GM13976 (cell line): ENCODE measurements at places on chromosomes 7 and 10.
A peak's percentile ranks its signal among the peaks of the same experiment; 100 is the strongest.

DNA sequence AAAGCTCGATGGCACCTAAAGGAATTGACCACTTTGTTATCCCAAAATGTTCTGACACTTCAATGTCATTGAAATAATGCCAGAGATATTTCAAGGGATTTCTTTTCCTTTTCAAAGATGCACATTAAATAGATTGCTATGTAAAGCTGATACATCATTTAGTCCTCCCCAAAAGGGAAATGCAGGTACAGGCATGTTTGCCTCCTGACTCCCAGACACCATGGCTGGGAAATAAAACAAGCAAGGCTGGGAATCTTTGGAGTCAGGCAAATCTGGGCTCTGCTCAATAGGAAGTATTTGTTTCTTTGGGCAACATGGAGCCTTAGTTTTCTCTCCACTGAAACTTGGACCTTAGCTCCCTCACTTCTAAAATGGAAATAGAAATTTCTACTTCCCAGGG, 230.8 kb upstream of the LRRTM3 start:
- no peak for DNase-seq

DNA sequence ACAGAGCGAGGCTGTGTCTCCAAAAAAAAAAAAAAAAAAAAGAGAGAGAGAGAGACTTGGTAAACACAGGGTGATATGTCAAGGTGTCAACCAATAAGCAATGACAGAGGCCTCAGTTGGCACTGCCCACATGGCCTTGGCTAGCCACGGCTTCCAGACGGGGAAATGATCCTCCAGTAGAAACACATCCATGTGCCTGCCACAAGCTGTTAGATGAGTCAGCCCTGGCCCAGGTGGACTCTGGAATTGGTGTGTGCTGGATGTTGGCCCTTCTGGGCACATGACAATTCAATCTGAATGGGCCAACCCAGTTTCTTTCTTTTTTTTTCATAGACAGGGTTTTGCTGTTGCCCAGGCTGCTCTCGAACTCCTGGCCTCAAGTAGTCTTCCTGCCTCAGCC, 13.7 kb downstream of the RFC2 start:
- DNase-seq, result no peak

DNA sequence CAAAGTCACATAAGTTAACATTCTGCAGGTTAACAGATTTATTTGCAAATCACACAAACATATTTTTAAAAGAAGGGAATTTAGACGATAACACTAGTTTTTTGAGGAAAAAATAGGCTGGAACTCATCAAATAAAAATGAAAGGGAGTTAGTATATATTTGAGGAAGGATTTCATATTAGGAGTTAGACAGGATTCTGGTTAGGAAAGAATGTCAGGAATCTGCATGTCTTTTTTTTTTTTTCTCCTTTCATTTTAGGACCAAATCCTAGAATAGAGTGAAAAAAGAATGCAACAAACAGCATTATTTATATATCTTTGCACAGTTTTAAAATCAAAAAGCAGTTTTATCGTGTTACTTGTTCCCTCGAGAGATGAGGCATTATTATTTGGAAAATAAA, 8.9 kb upstream of the TRDMT1 start:
- no peak for DNase-seq

DNA sequence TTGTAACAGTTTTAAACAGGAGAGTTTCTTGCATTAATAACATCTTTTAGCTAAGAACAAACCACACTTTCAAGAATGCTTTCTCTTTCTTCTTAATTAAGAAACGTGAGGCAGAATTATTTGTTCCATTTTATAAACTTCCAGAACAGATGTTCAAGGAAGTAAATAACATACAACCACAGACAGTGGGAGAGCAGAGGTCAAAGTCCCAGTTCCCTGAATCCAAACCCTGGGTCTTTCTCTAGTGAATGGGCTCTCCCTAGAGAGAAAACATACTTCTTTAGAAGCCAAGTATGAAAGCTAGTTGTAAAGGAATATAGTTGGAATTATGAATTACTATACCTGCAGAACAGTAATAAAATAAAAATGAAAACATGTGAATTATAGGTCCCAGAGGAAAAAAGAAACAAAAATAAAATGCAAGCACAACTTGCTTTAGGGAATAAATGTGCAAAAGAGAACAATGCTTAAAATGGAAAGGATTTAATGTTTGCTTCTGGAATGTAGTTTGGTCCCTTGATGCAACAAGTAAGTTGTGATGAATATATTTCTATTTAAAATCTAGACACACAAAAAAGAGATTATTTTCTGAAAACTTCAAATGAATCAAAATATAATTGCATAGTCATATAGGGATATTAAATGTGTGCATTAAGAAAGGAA, 6.0 kb downstream of the OR6B1 start:
- no peak for DNase-seq

DNA sequence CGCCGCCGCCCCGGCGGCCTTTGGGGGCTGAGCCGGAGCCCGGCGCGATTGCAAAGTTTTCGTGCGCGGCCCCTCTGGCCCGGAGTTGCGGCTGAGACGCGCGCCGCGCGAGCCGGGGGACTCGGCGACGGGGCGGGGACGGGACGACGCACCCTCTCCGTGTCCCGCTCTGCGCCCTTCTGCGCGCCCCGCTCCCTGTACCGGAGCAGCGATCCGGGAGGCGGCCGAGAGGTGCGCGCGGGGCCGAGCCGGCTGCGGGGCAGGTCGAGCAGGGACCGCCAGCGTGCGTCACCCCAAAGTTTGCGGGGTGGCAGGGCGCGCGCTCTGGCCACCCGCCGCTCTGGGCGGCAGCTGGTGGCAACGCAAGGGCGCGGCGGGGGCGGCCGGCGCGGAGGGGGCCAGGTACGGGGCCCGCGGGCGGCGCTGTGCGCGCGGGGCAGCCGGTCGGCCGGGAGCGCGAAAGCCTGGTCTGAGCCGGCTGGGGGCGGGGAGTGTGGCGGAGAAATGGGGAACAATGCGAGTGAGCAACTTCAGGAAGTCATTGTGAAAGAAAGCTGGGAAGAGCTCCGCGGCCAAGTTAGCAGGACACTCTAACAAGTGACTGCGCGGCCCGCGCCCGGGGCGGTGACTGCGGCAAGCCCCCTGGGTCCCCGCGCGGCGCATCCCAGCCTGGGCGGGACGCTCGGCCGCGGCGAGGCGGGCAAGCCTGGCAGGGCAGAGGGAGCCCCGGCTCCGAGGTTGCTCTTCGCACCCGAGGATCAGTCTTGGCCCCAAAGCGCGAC, at the start of gene IKZF1:
IKZF1 (plus strand) TSS at position 588 of the 782 bp plus-strand sequence. CDS start 14,346 bp downstream, outside the sequence.
- DNase-seq, result peak; percentile 59

GRCh38 chr10:78357141-78358063, 323.7 kb downstream of the RPS24 start:
- no peak for DNase-seq

- DNase-seq, result no peak
These were observed 265.1 kb downstream of the ZEB1 start for GRCh38 chr10:31584098-31584631.

GRCh38 chr10:47034441-47035051, 123.3 kb downstream of the PTPN20 start:
- no peak for DNase-seq

DNA sequence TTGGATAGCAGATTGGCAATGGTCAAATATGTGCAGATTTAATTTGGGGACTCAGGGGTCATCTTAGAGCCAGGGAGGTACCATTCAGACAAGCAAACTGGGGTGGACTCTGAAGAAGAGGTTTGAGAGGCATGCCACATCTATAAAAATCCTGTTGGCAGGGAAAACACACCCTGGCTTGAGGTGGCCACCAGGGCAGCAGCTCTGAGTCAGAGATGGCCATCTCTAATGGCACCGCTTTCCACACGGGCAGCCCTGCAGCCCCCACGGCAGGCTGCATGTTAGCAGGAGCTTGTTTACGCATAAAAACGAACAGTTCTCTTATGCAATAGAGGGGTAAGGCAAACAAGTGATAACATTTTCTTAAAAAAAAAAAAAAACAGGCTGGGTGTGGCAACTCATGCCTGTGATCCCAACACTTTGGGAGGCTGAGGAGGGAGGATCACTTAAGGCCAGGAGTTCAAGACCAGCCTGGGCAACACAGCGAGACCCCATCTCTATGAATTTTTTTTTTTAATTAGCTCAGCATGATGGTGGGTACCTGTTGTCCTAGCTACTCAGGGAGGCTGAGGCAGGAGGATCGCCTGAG, 14.9 kb downstream of the DLG5 start:
- DNase-seq, result no peak

DNA sequence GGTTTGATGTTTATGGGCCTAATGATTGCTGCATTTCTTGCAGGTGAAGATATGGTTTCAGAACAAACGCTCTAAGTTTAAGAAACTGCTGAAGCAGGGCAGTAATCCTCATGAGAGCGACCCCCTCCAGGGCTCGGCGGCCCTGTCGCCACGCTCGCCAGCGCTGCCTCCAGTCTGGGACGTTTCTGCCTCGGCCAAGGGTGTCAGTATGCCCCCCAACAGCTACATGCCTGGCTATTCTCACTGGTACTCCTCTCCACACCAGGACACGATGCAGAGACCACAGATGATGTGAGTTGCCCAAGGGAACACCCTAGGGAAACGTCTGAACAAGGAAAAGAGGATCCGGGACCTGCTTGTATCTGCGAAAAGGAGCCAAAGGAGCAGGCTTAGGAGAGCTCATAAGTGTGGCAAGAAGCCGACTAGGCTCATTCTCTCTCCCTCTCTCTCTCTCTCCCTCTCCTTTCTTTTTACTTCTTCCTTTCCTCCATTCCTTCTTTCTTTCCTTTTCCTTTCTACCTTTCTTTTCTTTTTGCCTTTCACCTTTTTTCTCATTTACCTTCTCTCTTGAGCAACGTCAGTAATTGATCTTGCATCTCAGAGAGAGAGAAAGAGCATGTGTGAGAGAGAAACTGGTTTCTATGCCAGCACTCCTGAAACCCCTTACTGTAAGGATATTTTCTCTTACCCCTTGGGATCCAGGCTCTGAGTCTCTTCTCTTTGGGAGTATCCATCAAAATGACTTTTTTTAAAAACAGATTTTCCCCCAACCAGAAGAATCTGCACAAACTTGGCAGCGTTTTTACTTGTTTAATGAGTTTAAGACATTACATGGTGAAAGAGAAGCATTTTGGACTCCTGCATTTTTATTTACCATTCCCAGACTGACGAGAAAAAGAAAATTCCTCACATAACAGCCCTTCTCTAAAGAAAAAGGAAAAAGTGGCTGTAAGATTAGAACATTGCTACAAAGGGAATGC, 4.7 kb downstream of the DLX6 start:
- no peak for DNase-seq

- DNase-seq, result no peak
These were observed at the start of gene ATG9B for GRCh38 chr7:151024435-151025056. ATG9B (minus strand) TSS chr7:151024494; CDS start chr7:151024423, 71 bp downstream.

DNA sequence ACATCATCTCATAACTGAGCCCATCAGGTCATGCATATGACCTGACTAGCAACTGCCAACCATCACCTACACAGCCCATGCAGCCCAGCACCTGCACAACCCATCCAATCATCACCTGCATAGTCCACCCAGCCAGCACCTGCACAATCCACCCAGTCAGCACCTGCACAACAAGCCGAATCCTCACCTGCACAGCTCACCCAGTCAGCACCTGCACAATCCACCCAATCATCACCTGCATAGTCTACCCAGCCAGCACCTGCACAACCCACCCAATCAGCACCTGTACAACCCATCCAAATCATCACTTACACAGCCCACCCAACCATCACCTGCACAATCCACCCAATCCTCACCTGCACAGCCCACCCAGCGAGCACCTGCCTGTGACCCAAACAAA, 33.4 kb upstream of the WDFY4 start:
- no peak for DNase-seq

DNA sequence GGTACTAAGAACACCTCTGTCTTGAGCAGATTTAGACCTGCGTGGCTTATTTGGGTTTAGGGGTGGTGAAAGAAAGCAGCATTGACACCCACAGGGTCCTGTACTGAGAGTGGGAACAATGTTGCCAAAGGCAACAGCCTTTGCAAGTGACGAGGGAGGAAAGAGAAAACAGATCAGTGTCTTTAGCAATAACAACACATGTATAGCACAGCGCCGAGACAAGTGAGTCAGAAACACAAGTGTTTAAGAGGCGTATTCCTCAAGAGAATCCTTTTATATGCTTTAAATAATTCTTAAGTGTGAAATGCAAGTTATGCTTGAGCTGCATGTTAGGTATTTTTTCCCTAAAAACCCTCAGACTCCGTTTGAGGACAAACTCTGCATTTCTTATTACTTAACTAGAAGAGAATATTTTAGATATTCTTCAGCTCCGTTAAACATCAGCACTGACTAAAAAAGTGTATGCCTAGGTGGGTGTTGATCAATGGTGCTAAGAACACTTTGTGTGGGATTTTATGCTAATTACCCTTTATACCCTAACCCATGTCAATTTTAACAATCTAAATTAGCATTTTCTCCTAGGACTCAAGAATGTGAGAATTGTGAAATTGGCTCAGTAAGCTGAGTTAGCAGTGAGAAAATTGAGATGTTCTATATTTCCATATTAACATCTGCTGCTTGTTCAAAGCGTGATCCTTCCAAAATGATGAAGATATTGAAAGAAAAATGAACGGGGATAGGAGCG, 1095.4 kb upstream of the CELF2 start:
- no peak for DNase-seq

GRCh38 chr10:1209355-1209979, 153.3 kb downstream of the WDR37 start:
- DNase-seq, result no peak

- no peak for DNase-seq
These were observed 147.2 kb downstream of the DNAJB6 start for GRCh38 chr7:157483971-157484410.

GRCh38 chr7:90242369-90243168, 2.4 kb upstream of the CFAP69 start:
- peak; percentile 66 for DNase-seq

GRCh38 chr7:19754521-19755116, 18.8 kb downstream of the TMEM196 start:
- peak; percentile 16 for DNase-seq

GRCh38 chr7:27179030-27179429, 4.9 kb upstream of the HOXA10 start:
- DNase-seq, result no peak

DNA sequence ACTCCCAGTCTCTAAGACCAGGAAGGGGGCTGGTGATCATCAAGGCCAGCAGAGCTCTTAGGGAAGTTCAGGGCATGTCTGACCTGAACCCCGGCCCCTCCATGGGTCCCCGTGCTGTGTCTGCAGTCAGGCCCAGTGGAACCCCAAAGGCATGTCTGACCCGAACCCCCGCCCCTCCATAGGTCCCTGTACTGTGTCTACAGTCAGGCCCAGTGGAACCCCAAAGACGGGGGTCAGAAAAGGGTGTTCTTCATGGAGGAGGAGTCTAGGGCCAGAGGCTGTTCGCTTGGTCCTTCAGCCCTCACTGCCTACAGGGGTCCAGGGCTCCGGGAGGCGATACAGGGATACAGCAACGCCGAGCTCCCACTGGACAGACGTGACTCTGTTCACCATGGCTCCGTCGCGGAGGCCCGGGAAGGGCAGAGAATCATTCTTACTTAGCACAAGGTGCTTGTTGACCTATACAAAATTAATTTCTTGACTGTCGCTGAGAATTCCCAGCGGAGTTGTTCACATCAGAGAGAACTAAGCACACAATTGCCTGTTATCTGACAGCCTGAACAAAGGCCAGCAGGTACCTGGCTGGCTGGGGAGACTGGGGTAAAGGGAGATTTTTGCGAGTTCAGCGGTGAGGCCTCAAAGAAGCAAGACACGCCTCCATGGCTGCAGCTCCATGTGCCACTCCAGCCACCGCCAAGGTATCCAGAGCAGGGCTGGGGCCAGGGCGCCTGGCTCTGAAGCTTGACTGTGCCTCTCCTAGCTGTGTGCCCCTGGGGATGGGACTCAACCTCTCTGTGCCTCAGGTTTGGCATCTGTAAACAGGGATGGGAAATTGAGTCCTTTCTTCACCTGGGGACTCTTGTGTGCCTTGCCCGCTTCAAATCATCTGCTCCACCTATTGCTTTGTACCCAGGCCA, 26.8 kb downstream of the EN2 start:
- no peak for DNase-seq
